ENCODE measurements at places on chromosomes 7 and 10.

- DNase-seq, result no peak
Measured at GRCh38 chr10:6024334-6024682, 37.9 kb downstream of the IL2RA start.

DNA sequence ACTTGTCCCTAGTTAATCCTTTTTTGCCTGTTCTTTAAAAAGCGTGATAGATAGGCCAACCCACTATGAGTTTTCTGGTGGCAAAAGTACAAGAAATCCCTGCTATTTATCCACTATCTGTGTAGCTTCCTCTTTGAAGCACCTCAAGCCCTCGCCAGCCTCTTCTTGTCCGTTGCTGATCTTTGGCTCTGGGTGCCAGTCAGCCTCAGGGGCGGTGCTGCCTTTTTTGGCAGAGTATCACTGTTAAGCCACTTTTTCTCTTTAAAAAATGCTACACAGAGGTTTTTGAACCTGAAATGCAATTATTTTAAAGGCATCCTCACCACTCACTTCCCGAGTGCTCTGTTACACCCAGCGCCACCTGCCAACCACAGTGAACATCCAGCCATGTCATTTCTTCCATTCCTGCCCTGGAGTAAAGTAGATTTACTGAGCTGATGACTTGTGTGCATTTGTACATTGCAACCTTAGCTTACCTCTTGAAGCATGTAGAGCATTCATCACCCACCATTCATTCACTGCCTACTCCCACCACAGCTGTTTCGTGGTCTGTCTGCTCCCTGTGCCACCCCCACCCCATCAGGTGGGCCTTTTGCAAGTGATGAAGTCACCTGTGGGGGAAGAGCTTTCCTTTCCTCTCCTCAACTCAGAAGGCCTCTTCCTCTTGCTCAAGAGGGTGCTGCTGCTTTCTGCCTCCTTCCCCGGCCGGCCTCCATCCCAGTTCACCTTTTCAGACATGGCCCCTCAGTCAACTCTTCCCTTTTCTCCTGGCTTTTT, 414.2 kb upstream of the GALNT17 start:
- no peak for DNase-seq

DNA sequence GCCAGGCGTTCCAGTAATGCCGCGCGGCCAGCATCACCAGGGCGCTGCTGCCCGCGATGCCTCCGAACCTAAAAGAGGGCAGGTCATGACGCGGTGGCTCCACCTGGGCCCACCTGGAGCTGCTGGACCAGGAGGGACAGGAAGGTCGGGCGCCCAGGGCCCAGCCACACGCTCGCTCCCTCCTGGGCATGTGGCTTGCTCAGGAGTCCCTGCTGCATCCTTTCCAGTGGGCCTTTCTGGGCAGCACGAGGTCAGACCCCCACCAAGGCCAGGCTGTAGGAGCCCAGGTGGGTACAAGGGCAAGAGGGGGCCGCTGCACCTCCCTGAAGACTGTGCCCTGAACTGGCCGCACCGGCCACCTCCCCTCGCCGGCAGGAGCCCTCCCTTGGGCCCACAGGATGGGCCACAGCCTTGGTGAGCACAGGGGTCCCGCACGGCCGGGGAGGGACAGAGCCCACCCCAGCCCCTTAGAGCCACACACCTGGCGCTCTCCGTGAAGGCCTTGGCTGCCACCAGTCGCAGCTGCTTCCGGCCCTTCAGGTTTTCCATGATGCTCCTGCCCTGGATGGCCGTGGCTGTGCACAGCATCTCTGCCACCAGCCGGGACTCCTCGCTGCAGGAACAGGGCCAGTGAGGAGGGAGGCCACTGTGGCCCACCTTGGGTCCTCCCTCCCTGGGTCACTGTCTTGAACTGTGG, 43.2 kb downstream of the CFAP46 start:
- no peak for DNase-seq

GRCh38 chr10:73911553-73912004, 647 bp downstream of the PLAU start:
- DNase-seq, result no peak

GRCh38 chr10:113058523-113059370, 108.7 kb downstream of the TCF7L2 start:
- DNase-seq, result no peak

GRCh38 chr10:82683945-82684344, 809.0 kb downstream of the NRG3 start:
- DNase-seq, result no peak

DNA sequence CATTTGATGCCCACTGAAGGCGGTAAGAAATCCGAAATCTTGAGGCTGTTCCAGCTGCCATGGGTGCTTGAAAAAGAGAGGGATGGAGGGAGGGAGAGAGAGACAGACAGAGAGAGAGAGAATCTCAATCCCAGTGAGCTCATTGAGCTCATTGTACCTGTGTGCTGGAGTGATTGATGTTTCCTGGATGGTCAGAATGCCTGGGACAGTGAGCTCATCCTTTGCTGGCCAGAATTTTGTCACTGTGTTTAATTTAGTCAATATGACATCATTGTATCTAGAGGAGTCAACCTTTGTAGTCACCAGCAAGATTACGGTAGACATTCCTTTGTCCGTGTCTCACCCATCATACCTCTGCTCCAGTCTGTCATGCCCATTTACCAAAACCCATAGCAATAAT, 625.4 kb upstream of the POM121L12 start:
- no peak for DNase-seq

DNA sequence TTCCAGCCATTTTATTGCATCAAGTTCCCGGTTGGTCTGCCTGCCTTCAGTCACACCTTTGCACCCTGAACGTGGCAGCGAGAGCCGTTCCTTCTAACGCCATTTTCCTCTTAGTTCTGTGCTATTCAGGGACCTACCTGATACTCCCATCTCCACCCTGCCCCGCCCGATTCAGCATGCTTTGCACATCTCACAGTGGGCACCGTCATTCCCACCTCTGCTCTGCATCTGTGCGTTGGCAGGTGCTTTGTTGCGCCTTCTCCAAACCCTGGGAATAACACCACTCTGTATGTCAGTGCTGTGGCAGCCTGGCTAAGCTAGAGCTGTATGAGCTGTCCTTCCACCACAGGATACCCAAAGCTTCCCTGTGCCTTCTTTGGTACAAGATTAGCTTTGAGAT, 96.8 kb downstream of the ACTR3B start:
- DNase-seq, result no peak
